ENCODE measurements at places on chromosomes 5 and 9.

GRCh38 chr9:124853605-124854143 lies 414 bp downstream of the WDR38 start:
- H3K36me3 ChIP-seq = peaks cover 15% of the 10 kb centered on the region
- H3K4me1 ChIP-seq = peaks cover 22% of the 10 kb centered on the region
- H3K4me3 ChIP-seq = no peak overlapping the region
- H3K27ac ChIP-seq = no peak overlapping the region
- DNase-seq = no peak

- H3K27me3 ChIP-seq = no peaks in the 10 kb centered on the region
- no peaks in the 10 kb centered on the region for H3K36me3 ChIP-seq
- H3K4me3 ChIP-seq = no peak overlapping the region
- H3K4me1 ChIP-seq = no peaks in the 10 kb centered on the region
- no peak overlapping the region for H3K27ac ChIP-seq
Measured at GRCh38 chr9:133945977-133946753, 46.0 kb downstream of the VAV2 start.

- no peak overlapping the region for H3K27ac ChIP-seq
- peaks cover 26% of the 10 kb centered on the region for H3K36me3 ChIP-seq
- H3K4me1 ChIP-seq = peaks cover 37% of the 10 kb centered on the region
- no peak overlapping the region for H3K4me3 ChIP-seq
- H3K27me3 ChIP-seq = no peaks in the 10 kb centered on the region
- no peak for DNase-seq
Measured at GRCh38 chr9:35105126-35105525, 2.2 kb upstream of the STOML2 start.

DNA sequence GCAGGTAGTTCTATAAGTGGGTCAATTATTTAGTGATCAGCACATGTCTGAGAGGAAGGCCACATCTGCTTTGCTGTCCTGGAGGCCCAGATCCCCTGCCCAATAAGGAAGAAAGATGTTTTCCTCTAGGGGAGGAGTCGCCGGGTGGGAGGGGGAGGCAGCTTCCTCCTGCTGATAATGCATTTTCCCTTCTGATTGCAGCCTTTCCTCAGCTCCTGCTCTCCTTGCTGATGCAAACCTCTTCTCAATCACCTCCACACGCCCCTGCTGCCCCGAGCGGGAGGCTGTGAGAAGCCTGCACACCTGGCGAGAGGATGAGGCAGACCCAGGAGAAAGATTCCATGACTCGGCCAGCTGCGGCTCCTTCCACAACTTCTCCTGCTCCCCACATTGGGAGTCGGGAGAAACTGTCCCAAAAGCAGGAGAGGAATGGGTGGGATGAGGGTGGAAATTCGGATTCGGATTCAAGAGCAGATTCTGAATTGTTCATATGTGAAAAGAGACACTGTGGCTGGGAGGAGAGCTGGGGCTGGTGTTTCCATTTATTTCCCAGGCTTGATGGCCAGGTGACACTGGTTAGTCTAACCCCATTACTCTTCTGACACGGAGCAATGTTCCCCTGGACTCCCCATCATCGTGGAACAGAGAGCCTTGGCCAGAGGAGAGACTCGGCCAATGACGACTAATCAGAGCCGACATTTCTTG lies 6.8 kb upstream of the NTNG2 start:
- H3K27ac ChIP-seq = no peak overlapping the region
- DNase-seq = no peak
- peaks cover 78% of the 10 kb centered on the region for H3K27me3 ChIP-seq
- H3K4me3 ChIP-seq = no peak overlapping the region

DNA sequence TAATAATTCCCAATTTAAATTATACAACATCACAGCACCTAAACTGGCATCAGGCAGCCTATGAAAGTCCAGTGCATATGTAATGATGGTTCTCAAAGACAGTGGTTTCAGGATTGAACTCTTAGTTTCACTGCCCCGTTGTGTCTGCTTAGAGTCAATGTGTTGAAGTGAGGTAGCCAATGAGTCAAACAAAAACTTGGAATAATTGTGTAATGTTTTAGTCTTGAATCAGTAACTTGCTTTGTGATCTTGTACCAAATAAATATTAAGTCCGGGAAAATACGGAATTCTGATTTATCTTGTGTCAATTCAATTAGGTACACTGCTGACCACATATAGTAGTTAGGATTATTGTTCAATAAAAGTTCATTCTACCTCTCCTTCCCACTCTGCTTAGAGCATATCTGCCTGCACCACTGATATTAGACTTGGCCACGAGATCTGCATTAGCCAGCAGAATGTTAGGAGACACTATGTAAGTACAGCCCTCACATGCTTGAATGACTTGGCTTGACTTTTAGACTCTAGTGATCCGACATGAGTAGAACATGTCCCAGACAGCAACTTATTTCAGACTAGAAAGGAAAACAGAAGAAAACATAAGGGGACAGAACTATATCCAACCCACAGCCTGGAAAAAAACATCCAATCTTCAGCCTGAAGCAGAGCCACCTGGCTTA lies 441.5 kb upstream of the PTGER4 start:
- DNase-seq = no peak
- H3K36me3 ChIP-seq = peaks cover 26% of the 10 kb centered on the region
- peaks cover 24% of the 10 kb centered on the region for H3K4me1 ChIP-seq

DNA sequence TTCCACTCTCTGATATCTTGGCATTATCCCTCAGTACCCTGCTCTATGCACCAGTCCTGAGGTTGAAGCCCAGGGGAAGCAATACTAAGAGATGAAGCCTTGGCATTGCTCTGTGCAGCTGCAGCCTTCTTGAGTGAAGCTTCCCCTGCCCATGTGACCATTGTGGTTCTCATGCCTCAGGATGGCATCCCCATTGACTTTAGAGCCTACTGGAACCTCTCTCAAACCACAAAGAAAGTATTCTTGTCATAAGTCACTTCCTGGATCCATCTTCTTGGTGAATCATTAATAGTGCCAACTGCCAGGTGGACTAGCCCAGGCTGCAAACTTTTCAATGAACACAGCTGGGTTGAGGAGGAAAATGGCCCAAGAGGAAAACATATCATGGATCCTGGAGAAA lies 283.9 kb upstream of the RFX3 start:
- H3K36me3 ChIP-seq = no peaks in the 10 kb centered on the region
- H3K27ac ChIP-seq = no peak overlapping the region
- H3K27me3 ChIP-seq = no peaks in the 10 kb centered on the region
- no peaks in the 10 kb centered on the region for H3K4me1 ChIP-seq
